ENCODE measurements at places on chromosomes 7 and 10.

DNA sequence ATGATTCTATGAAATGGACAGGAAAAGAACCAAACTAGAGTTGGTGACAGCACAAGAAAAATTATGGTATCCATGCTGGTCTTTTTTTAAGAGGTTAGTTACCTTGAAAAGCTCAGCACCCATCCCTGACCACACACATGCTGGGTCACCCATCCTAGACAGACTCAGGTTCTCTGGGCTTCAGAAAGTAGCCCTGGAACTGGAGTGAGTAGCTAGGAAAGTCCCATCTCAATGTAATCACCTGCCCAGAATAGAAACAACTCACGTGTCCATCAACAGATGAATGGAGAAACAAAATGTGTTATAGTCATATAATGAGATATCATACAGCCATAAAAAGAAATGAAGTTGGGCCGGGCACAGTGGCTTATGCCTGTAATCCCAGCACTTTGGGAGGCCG is 37.0 kb downstream of the GSDME start:
- DNase-seq, result no peak

DNA sequence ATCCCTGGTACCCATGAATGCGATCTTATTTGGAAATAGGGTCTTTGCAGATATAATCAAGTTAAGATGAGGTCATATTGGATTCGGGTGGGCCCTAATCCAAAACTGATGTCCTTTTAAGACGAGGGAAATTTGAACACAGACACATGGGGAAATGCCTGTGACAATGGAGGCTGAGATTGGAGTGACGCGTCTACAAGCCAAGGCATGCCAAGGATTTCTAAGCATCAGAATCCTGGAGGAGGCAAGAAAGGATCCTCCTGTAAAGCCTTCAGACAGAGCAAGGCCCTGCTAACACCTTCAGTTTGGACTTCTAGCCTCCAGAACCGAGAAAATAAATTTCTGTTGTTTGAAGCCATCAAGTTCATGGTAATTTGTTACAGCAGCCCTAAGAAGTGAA is 18.5 kb downstream of the PARP12 start:
- DNase-seq, result no peak

GRCh38 chr10:105598207-105598606 is 957.1 kb downstream of the SORCS3 start:
- DNase-seq, result no peak

- no peak for DNase-seq
Measured at GRCh38 chr7:97145068-97145467, 27.6 kb downstream of the SDHAF3 start.

DNA sequence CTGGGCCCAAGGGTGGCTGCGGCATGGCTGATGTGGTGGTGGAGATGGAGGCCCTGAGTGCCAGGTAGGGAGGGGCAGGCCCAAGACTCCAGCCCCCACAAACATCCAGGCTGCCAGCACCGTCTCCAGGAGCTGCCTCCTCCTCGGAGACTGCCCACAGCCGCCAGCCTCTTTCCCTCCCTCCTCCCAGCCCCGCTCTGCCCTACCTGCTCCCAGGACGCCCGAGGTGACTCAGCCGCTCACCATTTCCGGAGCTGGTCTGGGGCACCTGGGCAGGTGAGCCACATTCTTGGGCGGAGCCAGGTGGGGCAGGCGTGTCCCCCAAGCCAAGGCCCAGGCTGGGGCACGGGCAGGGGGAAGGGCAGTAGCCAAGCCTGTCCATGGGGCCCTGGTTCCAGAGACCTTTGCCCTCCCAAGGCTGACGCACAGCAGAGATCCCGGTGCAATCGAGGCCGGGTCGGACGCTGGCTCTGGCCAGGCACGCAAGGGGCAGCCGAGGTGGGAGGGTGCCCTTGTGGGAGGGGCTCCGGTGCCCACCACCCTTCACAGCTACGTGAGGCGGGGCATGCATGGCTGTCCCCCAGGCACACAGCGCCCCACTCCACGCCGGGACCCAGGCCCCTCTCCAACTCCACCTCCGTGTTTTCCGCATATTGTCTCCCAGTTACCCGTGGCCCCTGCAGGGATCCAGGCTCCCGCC is 8.8 kb downstream of the ADAP1 start:
- DNase-seq, result no peak

- no peak for DNase-seq
Measured at GRCh38 chr7:26470691-26471090, 179.0 kb downstream of the SNX10 start.

DNA sequence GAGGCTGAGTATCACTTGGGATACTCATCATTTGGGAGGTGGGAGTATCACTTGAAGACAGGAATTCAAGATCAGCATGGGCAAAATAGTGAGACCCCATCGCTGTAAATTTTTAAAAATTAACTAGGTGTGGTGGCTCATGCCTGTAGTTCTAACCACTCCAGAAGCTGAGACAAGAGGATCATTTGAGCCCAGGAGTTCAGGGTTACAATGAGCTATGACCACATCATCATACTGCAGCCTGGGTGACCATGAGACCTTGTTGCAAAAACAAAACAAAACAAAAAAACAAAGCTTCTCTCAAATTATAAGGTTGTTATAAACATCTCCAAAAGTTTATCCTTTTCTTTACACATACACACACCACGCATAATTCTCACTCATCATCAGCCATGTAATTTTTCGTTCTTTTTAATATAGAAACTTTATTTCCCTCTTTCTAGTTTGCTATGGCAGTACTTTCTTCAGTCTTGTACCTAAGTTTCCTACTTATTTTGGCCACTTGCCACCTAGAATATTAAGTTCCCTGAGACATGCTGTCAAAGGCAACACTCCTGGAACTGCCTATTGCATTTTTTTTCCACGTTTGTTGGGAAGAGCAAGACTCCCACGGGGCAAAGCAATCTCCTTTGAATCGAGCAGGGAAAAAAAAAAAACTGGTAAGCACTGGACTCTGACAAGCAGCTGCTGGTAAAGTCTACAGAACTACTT is 37.1 kb downstream of the SKIDA1 start:
- DNase-seq, result no peak

- DNase-seq, result no peak
Measured at GRCh38 chr10:122089311-122090017, 100.5 kb downstream of the TACC2 start.

DNA sequence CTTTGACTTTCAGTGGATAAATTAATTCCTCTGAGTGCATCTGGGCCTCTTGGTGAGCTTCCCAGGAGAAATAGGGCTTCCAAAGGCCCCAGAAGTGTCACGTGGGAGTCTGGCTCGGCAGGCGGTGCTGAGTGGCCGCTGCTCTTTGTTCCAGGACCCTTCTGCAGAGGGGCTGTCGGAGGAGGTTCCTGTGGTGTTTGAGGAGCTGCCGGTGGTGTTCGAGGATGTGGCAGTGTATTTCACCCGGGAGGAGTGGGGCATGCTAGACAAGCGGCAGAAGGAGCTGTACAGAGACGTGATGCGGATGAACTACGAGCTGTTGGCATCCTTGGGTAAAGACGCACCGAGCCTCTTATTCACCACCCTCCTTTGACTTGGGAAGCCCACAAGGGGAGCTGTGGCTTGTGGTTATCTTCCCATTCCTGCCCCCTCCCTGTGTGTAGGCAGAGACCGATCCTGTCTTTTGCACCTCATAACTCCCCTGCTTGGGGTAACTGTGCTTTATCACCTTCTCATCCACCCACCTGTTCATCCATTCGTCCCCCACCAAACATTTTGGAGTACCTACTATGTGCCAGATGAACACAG is 11.9 kb downstream of the ZNF862 start:
- DNase-seq, result no peak

GRCh38 chr10:51313773-51314478 is 239.6 kb downstream of the PRKG1 start:
- no peak for DNase-seq

- no peak for DNase-seq
Measured at GRCh38 chr10:117635826-117636225, 93.3 kb downstream of the EMX2 start.

DNA sequence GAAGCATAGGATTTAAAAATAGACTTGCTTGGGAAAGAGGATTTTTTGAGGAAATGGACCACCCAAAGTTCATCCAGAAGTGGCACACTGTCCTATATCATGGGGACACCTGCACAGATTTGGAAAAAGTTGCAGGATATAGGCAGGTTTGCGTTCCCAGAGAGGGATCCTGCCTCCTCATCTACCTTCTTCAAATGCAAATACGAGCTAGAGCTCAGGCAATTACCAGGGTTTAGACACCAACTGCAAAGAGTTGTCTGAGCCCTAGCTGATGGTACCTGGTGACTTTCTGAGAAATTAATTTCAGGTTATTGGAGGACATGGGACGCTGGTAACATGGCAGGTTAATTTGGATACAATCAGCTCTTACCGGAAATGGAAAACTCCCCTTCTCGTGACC is 423.7 kb upstream of the MTPN start:
- no peak for DNase-seq

- DNase-seq, result no peak
Measured at GRCh38 chr7:46948716-46949115, 633.2 kb downstream of the TNS3 start.

GRCh38 chr7:874031-874749 is 2.2 kb upstream of the GET4 start:
- no peak for DNase-seq

DNA sequence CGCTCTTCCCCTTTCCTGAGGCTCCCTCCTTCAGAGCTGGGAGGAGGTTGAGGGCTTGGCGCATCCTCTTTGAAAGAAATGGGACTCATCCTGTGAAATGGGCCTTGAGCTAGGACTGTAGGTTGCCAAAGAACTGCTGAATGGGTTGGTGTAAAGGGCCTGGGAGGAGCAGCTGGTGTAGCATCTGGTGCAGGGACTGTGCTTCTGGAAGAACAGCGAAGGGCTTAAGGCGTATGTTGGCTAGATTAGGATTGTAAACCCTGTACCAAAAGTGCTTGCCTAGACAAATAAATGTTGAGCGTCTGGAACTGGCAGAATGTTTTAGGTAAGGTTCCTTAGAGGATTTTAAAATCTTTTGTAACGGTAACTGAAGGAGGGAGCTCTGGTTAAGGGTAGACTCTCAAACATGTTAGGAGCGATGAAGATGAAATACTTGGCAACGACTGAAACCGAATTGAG is 563 bp downstream of the STAM start:
- DNase-seq, result no peak

GRCh38 chr10:80771285-80771684 is 233.6 kb downstream of the SH2D4B start:
- no peak for DNase-seq

GRCh38 chr10:128432423-128432822 is 306.2 kb upstream of the MKI67 start:
- no peak for DNase-seq

- DNase-seq, result no peak
Measured at GRCh38 chr7:32069116-32069650, 1.0 kb downstream of the PDE1C start.

DNA sequence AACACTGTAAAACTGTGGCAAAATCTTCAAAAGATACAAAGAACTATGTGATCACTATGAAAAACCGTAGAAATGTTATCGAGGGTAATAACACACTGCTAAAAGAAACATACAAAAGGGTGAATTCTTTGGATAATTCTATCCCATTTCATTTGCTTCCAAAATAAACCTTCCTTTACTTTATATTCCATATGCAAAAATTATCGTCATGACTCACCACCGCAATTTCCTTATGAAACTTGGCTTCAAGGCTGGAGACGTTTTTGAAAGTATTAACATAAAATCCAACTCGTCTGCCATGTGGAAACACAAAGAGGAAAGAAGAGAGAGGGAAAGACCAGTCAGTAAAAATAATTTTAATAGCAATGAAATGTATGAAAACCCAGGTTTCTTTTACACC is 165.2 kb downstream of the AMPH start:
- DNase-seq, result no peak

DNA sequence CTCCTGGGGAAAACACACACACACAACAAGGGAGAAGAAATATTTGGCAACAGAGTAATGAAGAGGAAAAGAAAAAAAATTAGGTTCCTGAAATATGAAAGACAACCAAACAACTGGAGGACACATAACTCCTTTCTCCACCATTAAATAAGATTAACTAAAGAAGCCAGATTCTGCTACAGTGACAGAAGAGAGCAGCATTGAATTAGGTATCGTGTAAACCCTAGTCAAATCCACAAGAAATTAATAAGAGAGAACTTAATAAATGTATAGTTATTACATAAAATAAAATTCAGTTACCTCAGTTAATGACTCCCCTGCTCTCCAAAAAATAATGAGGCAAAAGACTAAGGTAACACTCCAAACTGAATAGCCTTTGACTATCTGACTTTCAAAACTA is 306.7 kb downstream of the CRPPA start:
- DNase-seq, result no peak

DNA sequence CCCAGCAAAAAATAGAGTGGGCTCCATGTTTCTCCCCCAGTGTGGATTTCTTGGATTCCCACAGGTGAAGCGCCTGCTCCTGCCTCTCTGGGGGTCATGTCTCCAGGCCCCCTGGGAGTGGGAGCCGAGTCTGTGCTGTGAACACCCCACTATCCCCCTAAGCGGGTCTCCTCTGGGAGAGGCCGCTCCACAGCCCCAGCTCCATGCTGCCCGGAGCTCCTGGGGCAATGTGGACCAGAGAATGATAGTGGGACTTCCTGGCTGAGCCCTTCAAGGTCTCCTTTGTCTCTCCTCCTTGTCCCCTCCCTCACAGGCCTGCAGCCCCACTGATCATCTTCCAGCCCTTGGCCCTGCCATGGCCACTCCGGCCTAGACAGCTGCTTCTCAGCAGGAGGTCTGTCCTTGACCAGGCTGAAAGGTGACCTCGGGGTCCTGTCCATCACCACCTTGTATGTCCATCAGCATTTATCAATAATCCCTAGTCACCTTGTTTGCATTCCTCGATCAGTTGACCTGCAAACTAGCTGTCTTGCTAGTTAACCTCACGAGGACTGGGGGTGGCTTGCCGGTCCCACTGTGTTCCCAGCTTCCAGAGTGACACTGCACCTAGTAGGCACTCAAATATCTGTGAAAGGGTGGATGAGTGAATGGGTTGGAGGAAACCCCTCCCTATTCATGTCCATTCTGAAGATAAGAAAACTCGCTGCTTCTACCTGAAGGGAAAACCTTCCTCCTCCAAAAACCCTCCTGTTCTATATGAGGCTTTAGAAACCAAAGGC is 776 bp upstream of the CALML3 start:
- DNase-seq, result no peak

DNA sequence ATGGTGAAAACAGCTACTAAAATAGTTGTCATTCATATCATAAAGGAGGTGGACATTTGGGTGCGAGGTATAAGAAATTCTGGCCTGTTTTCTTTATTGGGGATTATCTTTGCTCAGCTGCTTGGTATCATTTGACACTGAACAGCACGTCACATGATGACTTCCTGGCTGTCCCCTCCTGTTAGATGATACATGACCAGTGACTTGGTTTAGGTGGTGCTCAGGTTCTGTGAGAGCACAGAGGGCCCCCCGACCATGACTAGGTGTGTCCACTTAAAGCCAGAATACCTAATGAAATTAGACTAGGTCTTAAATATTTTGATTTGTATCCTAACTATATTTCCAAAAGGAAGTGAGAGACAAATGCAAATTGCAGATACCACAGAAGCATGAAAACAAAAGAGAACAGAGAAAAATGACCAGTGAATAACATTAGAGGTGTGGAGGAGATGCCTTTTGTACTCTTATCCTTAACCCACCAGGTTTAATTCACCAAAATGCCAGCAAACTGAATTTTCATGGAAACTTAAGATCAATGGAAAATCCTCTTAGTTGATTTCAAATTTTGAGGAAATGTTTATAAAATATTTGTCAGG is 50.6 kb upstream of the GJD4 start:
- DNase-seq, result no peak

All from femur (tissue), 1 donor.